ENCODE measurements at places on chromosomes 6 and 20. TPM values are rescaled to one million over a fixed set of nuclear protein-coding genes. Genes with fewer than 3 reads are reported as not detected.

DNA sequence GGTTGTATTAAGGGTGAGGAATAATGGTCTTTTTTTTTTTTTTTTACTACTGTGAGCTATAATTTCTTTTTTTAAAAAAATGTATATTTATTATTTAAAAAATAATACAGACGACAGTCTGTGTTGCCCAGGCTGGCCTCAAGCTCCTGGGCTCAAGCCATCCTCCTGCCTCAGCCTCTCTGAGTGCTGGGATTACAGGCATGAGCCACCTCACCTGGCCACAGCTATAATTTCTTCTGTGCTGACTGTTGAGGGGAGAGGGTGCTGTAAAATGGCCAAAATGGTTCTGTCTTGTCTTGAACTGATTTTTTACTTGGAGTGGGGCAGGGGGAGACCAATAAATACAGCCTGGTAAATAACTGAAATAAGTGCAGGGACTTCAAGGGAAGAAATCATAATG is 3.6 kb downstream of the SRSF3 start:
- DNase-seq = no peak

DNA sequence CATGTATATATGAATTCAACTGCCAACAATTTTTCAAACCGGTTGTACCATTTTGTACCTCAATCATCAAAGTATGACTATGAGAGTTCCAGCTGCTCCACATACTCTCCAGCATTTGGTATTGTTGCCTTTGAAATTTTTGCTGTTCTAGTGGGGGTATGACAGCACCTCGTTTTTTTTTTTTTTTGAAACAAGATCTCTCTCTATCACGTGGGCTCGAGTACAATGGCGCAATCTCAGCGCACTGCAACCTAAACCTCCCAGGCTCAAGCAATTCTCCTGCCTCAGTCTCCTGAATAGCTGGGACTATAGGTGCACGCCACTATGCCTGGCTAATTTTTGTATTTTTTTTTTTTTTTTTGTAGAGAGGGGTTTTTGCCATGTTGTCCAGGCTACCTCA is 144.7 kb upstream of the JARID2 start:
- DNase-seq = no peak

- no peak for DNase-seq
Observed at GRCh38 chr6:130932921-130933320, 105.7 kb downstream of the SMLR1 start.

GRCh38 chr6:115067690-115068447 is 725.0 kb upstream of the HS3ST5 start:
- no peak for DNase-seq

- DNase-seq = no peak
Observed at GRCh38 chr6:109793021-109793420, 101.9 kb downstream of the FIG4 start.

- no peak for DNase-seq
Observed at GRCh38 chr6:17673543-17674254, 33.0 kb downstream of the NUP153 start.

DNA sequence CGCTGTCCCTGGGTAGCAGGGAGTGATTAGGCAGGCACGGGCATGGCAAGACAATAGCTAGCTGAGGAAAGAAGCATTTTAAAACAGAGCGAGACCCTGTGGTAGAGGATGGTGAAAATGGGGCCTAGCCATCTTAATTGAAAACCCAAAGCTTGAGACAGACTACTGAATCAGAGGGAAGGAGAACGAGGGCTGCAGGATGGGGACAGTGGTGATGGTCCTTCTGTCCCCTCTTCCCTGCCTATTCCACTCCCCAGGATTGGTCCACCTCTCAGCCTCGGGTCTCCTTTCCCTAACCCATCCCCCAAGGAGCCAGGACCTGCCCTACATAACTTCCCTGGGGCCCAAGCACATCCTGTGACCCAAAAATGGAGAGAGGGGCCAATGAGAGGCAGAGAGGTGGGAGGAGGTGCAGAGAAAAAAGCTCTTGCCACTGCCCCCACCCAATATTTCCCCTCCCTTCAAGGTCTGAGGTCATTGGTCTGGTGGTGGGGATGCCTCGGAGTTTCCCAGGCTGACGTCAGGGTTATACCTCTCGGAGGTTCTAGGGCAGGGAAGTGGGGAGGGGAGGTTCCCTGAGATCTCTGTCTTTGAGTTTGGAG is 884 bp upstream of the CUTA start:
- DNase-seq = no peak

SYCP2L gene
- total RNA-seq = 0.17 TPM

ZSCAN12 gene
- total RNA-seq = 5.1 TPM

OPRL1 gene
- total RNA-seq = 5.4 TPM
